ENCODE measurements at places on chromosomes 7 and 10. TPM values are rescaled to one million over a fixed set of nuclear protein-coding genes. Genes with fewer than 3 reads are reported as not detected.

CALCR gene
- total RNA-seq: 0.27 TPM

ASB10 gene
- total RNA-seq: not detected

SSC4D gene
- total RNA-seq: 0.58 TPM

UCN3 gene
- total RNA-seq: not detected

PHTF2 gene
- 38.4 TPM for total RNA-seq

CFAP69 gene
- 15.8 TPM for total RNA-seq

SLC18A3 gene
- not detected for total RNA-seq

ANKRD30A gene
- not detected for total RNA-seq

GCK gene
- 1.9 TPM for total RNA-seq

NUTM2E gene
- not detected for total RNA-seq

DTX2 gene
- total RNA-seq: 40.9 TPM

LBX1 gene
- not detected for total RNA-seq

EBLN1 gene
- not detected for total RNA-seq

OR2A42 gene
- total RNA-seq: 1.3 TPM

OR6B1 gene
- not detected for total RNA-seq

SERPINE1 gene
- 57.1 TPM for total RNA-seq

FAM25C gene
- total RNA-seq: not detected

Data from aorta (tissue), 5 donors.